ENCODE measurements at places on chromosomes 5 and 9.

DNA sequence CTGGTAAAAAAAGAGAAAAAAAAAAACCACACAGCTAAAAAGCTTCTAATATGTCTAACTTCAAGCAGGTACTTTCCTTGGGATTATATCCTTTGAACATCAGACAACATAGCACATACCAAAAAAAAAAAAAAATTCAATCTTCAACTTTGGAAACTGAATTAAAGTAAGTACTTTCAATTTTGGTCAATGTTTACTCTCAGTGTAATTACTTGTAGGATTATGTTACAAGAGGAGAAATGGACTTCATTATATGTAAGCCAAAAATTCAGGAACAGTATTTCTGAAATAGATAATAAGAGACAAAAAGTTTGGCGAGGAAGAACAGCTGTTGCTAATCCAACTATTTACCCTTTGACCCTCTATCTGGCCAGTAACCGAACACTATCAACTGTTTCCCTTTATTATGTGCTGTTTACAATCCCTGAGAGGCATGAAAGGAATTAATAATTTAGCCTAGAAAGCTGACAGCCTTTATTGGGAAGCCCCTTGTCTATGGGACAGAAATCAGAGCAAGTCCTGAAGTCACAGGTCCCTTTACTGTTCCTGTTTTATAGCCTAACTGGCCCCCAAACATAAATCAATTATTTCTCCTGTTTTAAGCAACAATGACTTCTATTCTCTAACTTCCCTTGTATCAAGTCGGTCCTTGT, 46.6 kb downstream of the NR6A1 start:
- no peak for DNase-seq

DNA sequence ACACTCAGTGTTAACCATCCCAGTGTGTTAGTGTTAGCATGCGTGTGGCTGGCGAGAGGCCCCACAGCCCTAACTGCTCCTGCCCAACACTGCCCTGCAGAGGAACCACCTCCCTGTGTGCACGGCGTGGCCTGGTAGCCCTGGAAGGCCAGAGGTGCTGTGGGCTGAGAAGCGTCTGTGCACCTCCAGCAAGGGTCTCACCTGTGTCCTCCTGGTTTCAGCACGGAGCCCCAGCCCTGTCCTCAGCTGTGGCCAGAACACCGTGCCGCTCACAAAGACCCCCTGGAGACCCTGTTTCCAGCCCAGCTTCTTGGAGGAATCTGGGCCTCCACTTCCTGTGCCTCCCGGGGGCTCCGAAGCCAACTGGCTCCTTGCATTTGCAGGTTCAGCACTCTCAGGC, 56.1 kb upstream of the NRARP start:
- no peak for DNase-seq

DNA sequence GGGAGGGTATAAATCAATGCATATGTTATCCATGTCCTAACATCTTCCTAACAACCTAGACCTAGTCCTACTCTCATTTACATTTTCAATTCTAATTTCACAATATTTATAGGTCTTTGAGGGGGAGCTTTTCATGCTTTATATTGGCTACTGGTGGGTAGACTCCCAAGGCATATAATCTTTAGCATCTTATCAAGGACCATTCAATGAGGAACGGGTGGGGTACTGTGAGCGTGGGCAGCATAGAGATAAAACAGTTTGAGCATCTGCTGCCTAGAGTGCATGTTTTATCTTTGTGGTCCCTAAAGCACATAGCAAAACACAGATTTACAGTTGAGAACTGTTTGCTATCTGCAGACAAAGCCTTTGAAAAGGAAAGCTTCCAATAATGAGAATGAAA, 427.6 kb upstream of the WWC1 start:
- DNase-seq = no peak

GRCh38 chr9:137606005-137606621, 627 bp downstream of the ARRDC1 start:
- no peak for DNase-seq

- peak; percentile 80 for DNase-seq
Observed at GRCh38 chr9:35673132-35674024, at the start of gene CA9. Gene CA9, plus strand, starts transcription at chr9:35673928. Its CDS starts 32 bp downstream, at chr9:35673960.

GRCh38 chr5:84137541-84137940, 247.1 kb downstream of the EDIL3 start:
- no peak for DNase-seq

DNA sequence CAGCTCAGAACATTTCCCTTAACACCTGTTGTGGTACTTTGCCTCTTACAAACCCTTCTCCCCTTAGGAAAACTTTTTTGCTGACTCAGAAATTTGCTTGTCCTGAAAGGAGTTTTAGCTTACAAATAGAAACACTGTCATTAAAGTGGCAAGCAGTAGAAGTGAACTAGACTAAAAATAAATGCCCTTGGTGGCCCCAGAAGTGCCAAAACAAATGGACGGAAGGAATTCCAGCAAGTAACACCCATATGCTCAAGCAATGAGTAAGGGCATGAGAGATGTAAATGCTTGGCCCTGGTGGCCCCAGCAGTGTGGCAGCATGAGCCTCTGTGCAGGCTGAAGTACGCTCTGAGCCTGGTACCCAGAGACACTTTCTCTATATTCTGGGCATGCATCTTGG, 8.6 kb downstream of the VLDLR start:
- DNase-seq = no peak

GRCh38 chr5:1915316-1915715, 32.6 kb upstream of the IRX4 start:
- no peak for DNase-seq

GRCh38 chr5:124179819-124180218, 566.6 kb downstream of the ZNF608 start:
- no peak for DNase-seq

DNA sequence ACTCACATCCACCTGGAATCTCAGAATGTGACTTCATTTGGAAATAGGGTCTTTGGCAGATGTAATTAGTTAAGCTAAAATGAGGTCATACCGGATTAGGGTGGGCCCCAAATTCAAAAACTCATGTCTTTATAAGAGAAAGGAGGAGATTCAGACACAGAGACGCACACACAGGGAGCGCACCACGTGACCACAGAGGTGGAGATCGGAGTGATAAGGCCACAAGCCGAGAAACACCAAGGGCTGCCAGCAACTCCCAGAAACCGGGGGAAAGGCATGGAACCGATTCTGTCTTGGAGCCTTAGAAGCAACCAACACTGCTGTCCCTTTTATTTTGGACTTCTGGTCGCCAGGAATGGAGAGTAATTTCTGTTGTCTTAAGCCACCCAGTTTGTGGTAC, 31.8 kb upstream of the LMX1B start:
- no peak for DNase-seq

DNA sequence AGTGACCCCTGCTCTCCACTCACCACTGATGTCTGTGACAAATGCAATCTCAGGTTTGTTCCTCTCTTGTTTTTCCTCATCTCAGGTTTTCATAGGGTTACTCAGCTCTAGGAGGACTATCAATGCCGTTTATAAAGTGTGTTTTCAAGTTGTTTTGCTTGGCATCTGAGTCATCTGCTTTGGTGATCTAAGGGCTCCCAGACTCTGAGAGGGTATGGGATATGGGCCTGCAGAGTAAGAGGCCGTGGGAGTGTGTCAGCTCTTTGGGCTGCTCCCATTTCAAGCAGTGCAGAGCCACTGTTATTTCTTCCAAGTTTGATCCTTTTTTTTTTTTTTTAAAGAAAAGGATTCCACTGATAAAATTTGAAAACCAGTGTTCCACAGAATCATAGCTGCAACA, 46.3 kb downstream of the NNT start:
- DNase-seq = no peak

DNA sequence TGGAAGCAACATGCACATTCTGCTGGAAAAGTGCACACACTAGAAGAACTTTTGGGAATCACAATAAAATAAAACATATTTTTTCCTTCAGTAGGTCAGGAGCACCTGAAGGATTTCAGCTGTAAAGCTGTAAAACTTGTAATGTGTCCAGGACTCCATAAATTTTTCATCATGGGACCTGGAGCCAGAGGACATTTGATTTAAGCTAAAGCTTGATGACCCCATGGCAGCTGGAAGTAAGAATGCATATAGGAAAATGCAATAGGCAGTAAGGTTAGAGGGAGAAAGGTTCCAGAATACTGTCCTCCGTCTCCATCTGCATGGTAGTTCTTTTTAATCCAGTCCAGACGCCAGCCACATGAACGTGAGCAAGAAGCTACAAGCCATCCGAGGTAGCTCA, 166.0 kb downstream of the ADAMTSL1 start:
- DNase-seq = no peak

Measured in NCI-H1092 (cell line).